ENCODE measurements at places on chromosomes 1 and 21.
A peak's percentile ranks its signal among the peaks of the same experiment; 100 is the strongest.

DNA sequence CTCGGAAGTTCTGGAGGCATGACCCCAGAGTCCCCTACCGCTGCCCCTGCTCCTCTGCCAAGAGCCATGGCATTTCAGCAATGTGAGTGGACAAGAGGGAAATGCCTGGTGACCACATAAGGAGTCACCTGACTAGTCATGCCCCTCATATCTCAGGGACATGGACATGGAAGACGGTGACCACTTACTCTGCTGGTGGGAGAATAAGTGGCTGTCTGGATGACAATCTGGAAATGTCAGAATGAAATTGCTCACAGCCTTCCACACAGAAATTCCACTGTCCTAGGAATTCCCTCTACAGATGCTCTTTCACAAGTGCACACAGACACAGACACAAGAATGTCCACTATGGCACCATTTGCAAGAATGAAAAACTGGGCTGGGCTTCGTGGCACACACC, 24.3 kb upstream of the PLEKHG5 start:
- H3K4me3 ChIP-seq, result no peak overlapping the region
- no peaks in the 10 kb centered on the region for H3K27me3 ChIP-seq
- H3K27ac ChIP-seq, result no peak overlapping the region
- no peaks in the 10 kb centered on the region for H3K36me3 ChIP-seq

- no peak overlapping the region for H3K4me3 ChIP-seq
- H3K4me1 ChIP-seq, result no peaks in the 10 kb centered on the region
- H3K36me3 ChIP-seq, result no peaks in the 10 kb centered on the region
- H3K27ac ChIP-seq, result no peak overlapping the region
These were observed 67.9 kb downstream of the SLC44A5 start for GRCh38 chr1:75542818-75543570.

- DNase-seq, result no peak
- H3K27me3 ChIP-seq, result peaks cover 16% of the 10 kb centered on the region
- H3K27ac ChIP-seq, result no peak overlapping the region
- H3K4me3 ChIP-seq, result no peak overlapping the region
- no peaks in the 10 kb centered on the region for H3K36me3 ChIP-seq
These were observed 46.0 kb downstream of the PTPRU start for GRCh38 chr1:29282135-29282923.

GRCh38 chr1:99441299-99442095, 177.2 kb downstream of the PLPPR4 start:
- H3K4me3 ChIP-seq, result no peak overlapping the region
- peaks cover 10% of the 10 kb centered on the region for H3K4me1 ChIP-seq
- no peaks in the 10 kb centered on the region for H3K27me3 ChIP-seq
- DNase-seq, result no peak

GRCh38 chr1:208242941-208243526, 1.1 kb downstream of the PLXNA2 start:
- peak; percentile 24 for DNase-seq
- no peaks in the 10 kb centered on the region for H3K36me3 ChIP-seq
- H3K27me3 ChIP-seq, result peaks cover 85% of the 10 kb centered on the region
- H3K27ac ChIP-seq, result no peak overlapping the region
- H3K4me3 ChIP-seq, result peak overlapping the region; percentile 67

DNA sequence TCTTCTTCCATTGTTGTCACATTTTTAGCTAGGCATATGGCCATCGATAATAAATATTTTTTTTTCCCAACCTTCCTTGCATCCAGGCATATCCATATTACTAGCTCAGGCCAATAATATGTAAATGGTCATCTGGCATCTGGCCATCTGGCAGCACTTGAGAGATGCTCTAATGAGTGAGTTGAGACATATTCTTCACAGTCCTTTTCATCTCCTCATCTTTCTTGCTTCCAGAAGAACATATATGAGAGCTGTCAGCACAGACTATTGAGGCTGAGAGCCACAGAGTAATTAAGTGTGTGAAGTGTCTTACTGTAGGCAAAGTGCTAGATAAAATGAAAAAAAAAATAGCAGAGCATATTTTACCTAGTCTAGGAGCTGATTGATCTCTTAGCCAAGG, 628.4 kb upstream of the TMPRSS15 start:
- no peaks in the 10 kb centered on the region for H3K27me3 ChIP-seq
- H3K27ac ChIP-seq, result no peak overlapping the region
- no peak overlapping the region for H3K4me3 ChIP-seq
- no peaks in the 10 kb centered on the region for H3K4me1 ChIP-seq
- DNase-seq, result no peak

DNA sequence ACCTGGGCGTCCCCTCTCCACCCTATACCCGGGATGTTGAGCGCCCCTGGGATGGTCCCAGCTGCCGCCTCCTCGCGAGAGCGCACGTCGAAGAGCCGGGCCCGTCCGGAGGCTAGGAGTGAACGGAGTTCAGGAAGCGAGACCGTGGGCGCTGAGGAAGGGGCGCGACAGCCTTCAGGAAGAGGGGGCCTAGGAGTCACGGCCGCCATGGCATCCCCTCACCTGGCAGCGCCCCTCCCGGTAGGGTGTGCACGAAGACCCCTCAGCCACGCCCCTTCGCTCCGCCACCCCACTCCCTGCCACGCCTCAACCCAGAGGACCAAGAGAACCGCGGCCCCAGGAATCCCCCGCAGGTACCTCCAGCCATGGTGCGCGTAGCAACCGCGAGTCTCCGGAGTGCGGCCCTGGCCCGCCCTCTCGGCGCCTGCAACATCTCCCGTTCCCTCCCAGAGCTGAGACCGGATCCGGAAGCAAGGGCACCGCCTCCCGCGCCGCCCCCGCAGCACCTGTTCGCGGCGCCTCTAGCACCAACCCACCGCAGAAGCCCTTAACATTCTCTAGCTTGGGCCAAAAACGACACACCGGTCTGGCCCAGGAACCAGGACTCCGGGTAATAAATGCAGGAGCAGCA, at the start of gene TSTD1:
Gene TSTD1, minus strand, starts transcription at position 442 of the 631 bp plus-strand sequence. Its CDS starts 75 bp downstream, at position 367.
- peaks cover 48% of the 10 kb centered on the region for H3K4me1 ChIP-seq
- H3K4me3 ChIP-seq, result peak within 1 kb of the TSS; percentile 92
- no peaks in the 10 kb centered on the region for H3K27me3 ChIP-seq
- peak; percentile 91 for DNase-seq
- peaks cover 43% of the 10 kb centered on the region for H3K36me3 ChIP-seq
- H3K27ac ChIP-seq, result peak within 1 kb of the TSS; percentile 95

- H3K4me1 ChIP-seq, result no peaks in the 10 kb centered on the region
- no peak overlapping the region for H3K27ac ChIP-seq
These were observed 97.4 kb downstream of the LACTBL1 start for GRCh38 chr1:22875241-22875640.
